ENCODE measurements at places on chromosomes 5 and 9.

GRCh38 chr9:136327304-136327974 is at the start of gene GPSM1:
GPSM1 (plus strand) TSS chr9:136327539; CDS start chr9:136327696, 157 bp downstream.
- DNase-seq, result peak; percentile 31

- DNase-seq, result no peak
Measured at GRCh38 chr9:35338086-35338485, 151.8 kb upstream of the RUSC2 start.

DNA sequence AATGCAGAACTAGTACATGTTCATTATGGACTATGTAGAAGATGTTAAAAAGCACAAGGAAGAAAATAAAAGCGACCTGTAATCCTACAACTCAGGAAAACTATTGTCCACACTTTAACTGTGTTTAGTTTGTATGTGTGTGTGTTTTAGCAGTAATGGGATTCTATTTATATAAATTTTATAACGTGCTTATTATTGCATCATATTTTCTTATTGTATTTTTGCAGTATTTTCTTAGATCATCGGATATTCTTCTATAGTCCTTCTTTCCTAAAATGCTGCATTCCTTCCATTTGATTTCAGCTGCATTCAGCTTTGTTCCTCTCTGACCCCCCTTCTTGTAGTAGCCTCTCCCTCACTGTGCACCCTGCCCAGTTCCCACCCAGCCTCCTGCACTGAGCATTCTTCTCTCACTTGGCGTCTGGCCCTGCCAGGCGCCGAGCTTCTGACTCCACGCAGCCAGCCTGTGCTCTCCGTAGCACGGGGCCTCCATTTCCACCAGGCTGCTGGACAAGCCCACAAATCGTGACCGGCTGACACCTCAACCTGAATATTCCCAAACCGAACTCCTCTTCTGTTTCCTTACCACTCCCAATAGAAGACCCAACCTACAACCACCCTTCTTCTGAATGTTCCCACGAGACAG is 39.9 kb downstream of the MVB12B start:
- DNase-seq, result no peak

DNA sequence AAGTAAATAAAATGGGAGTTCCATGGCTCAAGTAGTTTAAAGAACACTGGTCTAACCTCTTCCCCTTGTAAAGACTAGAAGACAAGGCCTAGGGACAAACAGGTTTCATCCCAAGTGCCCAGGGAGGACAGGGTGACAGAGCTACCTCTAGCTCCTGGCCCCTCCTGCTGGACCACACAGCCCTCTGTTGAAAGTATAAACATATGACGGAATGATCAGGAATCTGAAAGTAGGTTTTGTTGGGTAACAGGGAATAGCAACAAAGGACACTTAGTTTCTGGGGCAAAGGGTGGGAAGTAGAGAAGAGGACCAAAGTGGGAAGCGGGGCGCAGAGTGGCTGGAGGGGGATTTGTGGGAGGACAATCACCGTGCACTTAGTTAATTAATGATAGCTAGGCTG is 67.0 kb upstream of the DAB2IP start:
- DNase-seq, result no peak

GRCh38 chr5:109929911-109930310 is 240.2 kb downstream of the MAN2A1 start:
- DNase-seq, result no peak

DNA sequence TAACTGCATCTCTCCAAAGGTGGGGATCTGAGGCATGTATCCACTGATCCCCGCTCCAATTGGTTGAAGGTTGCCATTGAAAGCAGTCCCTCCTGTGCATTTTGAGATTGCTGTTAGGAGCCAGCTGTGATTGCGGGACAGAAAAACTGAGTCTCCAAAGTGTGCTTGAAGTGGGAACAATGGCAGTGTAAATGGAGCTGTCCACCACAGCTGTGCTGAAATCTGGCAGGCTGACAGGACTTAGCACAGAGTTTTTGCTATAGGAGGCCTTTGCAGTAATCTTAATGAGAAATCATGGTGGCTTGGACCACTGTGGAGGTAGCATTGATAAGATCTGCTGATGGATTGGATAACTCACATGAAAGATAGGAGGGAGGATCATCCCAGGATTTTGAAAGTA is 3.3 kb downstream of the RNF20 start:
- DNase-seq, result no peak

GRCh38 chr5:129746876-129747275 is 1.0 kb upstream of the MINAR2 start:
- no peak for DNase-seq

DNA sequence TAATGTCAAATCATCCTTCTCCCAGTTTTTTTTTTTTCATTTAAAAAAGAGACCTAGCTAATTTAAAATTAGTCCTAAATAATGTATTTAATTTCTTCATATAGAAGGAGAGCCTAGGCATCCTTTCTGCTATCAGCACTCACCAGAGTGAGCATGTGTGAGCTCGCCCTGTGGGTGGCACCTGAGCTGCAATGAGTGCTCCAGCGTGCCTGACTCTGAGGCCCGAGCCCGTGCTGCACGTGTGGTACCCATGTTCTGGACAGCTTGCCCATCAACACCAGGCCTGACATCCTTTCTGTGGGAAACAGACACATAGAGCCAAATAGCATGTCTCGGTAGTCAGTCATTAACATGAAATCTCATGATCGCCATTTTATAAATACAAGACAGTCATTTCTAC is 381.4 kb downstream of the DTWD2 start:
- no peak for DNase-seq

DNA sequence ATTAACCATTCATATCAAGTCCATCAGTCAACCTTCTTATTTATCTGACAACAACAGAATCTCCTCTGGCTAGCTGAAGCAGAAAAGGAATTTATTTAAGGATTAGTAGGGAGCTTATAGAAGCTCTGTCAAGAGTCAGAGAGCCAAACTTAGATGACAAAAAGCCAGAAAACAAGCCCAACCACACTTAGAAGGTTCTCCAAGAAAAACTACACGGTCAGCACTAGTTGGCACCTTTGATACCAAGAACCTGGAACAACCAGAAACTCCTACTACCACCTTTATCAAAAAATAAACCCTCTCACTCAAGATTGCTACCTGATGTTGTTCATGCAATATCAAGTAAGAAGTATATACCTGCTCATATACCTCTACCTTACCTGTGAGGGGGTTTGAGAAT is 36.9 kb downstream of the RANBP6 start:
- DNase-seq, result no peak

- DNase-seq, result no peak
Measured at GRCh38 chr9:130949188-130950038, 10.4 kb upstream of the FIBCD1 start.

Measured in stimulated activated CD8-positive, alpha-beta memory T cell treated with anti-CD3 and anti-CD28 coated beads, Interleukin-12 subunit alpha, Interleukin-12 subunit beta, amount 100 ng/mL, for 4 hours (primary cell).